IMR-90 (cell line): ENCODE measurements at places on chromosomes 2 and 18. TPM values are rescaled to one million over a fixed set of nuclear protein-coding genes. Genes with fewer than 3 reads are reported as not detected.

The HAAO gene
- 0.18 TPM in 1 of 2 replicates, not detected in the other for total RNA-seq

The EFR3B gene
- 0.90 and 1.1 TPM in 2 replicates for total RNA-seq

GRCh38 chr2:85785871-85786270 is 32.1 kb downstream of the ATOH8 start:
- no peak overlapping the region for H3K4me3 ChIP-seq
- no peak overlapping the region for H3K27ac ChIP-seq
- DNase-seq, result no peak
- H3K36me3 ChIP-seq, result peaks cover 27% of the 10 kb centered on the region
- no peaks in the 10 kb centered on the region for H3K27me3 ChIP-seq

DNA sequence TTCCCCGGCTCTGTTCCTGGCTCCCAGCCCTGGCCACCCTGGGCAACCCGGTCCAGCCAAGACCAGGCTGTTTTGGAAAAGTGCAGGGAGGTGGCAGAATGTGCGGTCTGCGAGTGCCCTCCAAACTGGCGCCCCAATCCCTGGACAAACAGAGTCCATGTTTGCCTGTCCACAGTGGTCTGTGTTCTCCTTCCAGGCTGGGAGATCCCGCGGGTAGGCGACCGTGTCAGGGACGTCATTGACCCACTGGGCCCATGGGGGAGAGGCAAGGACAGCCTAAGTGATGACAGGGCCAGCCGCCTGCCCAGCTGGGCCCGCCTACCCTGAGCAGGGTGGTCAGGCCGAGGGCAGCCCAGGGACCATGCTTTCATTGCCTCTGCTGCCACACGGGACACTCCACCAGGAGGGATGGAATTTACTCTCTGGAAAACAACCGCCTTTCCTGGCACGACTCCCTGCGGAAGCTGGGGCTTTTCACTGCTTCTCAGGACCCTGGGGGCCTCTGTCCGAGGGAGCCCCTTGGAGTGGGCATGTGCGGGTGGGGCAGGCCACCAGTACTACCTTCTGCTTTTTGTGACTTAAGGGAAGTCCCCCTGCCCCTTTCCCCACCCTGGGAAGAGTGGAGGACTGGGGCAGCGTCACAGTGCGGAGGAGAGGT is 20.1 kb downstream of the CYP26B1 start:
- 0 out of 2 replicates have a peak, but pooled peaks cover 1% of the 10 kb centered on the region for H3K4me1 ChIP-seq
- DNase-seq, result no peak
- no peak overlapping the region for H3K4me3 ChIP-seq
- H3K36me3 ChIP-seq, result no peaks in the 10 kb centered on the region
- H3K27ac ChIP-seq, result no peak overlapping the region

DNA sequence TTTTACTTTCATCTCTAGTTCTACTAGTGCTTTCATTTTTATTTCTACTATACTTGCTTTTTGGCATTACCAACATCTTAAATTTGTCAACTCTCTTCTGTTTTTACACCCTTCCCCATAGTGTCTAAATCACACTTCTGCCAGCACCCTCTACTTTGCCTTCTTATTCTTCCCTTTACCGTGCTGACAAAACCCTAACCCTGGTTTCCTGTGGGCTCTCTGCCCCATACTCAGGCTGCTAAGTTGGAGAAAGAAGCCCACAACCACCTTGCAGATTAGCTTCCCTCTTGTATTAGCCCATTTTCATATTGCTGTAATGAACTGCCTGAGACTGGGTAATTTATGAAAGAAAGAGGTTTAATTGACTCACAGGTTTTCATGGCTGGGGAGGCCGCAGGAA is 24.8 kb downstream of the GIGYF2 start:
- H3K4me3 ChIP-seq, result no peak overlapping the region
- H3K36me3 ChIP-seq, result peaks cover 17% of the 10 kb centered on the region
- no peaks in the 10 kb centered on the region for H3K27me3 ChIP-seq
- no peaks in the 10 kb centered on the region for H3K4me1 ChIP-seq
- no peak overlapping the region for H3K27ac ChIP-seq
